ENCODE measurements at places on chromosomes 5 and 9. TPM values are rescaled to one million over a fixed set of nuclear protein-coding genes. Genes with fewer than 3 reads are reported as not detected.

Gene IFNB1
- 0.23 TPM for total RNA-seq

Gene TEX48
- total RNA-seq = not detected

Gene SLC36A3
- not detected for total RNA-seq

Gene IRX2
- total RNA-seq = 1.5 TPM

Gene FOXD4L5
- not detected for total RNA-seq

Gene PPP3R2
- total RNA-seq = not detected

Gene PPP2R2B
- 0.12 TPM for total RNA-seq

Gene PKD2L2
- not detected for total RNA-seq

Gene NMRK1
- 5.9 TPM for total RNA-seq

Gene NRG2
- 1.9 TPM for total RNA-seq
